Renal cortex interstitium (tissue), 15 donors: ENCODE measurements at places on chromosomes 5 and 9.

DNA sequence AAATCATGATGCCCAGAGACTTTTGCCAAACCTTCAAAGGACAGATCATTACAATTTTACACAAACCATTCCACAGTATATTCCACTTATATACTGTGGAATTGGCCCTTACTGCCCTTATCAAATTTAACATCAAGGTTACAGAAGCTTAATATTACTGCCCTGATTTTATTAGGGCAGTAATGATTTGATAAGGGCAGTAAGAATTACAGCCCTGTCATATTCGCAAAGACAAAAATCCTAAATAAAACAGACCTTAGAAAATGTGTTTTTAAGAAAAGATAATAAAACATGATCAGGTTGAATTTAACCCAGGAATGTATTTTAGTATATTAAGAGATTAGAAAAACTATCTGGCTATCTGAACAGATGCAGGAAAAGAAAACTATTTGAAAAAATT lies 7.7 kb upstream of the TMEM161B start:
- no peak for DNase-seq

- DNase-seq = no peak
Observed at GRCh38 chr9:93205045-93205768, 21.3 kb downstream of the WNK2 start.

GRCh38 chr5:93307557-93307956 lies 273.5 kb downstream of the NR2F1-AS1 start:
- DNase-seq = no peak

GRCh38 chr5:104001136-104001535 lies 438.5 kb upstream of the NUDT12 start:
- DNase-seq = no peak

DNA sequence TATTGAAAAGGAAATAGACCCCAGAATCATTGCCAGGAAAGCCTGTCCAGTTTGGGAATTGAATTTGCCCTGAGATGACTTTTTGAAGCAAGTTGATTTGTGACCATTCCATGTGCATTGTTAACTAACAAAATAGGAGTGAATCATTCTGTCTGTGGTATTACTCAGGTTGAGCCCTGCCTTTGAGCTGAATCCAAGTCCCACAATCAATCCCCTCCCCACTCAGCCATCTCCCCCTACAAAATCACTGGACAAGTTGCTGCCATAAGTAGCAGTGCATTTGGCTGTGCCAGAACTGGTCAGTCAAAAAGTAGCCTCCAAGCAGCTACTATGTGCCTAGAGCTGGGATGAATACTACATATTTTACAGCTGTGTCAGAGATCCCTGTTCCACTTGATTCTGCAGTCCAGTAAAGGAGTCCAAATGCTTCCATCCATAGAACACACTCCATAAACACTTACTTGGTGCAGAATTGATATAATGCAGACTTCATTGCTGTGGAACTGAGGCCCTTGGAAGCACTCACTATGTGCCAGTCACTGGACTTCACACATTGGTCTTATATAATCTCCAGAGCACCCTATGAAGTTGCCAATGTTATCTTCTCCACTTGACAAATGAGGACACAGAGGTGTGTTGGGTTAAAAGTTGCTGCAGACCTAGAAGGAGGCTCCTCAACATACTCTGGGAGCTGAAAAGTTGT lies 96.1 kb downstream of the ZNF462 start:
- DNase-seq = no peak

- DNase-seq = no peak
Observed at GRCh38 chr5:35857606-35858205, 1.0 kb downstream of the IL7R start.

DNA sequence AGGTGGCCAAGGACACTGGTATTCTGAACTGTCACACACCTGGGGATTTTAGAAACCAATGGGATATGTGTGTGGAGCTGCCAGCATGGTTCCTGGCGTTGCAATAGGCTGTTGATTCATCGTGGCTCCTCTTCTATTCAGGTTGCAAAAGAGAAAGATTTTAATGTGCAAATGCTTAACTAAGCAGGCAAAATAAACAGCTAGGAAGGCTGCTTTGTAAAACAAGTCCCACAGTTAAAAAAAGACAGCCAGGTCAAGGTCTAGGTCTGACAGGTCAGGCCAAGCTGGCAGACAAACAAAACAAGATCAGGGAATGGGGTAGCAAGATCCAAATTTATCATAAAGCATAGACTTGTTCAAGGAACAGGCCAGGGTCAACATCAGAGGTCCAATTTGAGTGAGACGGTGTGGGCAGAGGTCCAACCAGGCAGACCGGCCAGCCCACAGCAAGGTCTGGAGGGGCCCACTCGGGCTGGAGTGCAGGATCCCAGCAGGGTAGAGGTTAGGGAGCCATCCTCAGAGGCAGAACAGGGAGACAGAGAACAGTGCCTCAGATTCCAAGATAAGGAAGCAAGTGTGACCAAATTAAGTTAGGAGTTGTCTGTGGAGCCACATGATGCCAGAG lies 45.6 kb downstream of the SUB1 start:
- DNase-seq = no peak

- no peak for DNase-seq
Observed at GRCh38 chr5:172586125-172587060, 54.7 kb upstream of the NEURL1B start.

DNA sequence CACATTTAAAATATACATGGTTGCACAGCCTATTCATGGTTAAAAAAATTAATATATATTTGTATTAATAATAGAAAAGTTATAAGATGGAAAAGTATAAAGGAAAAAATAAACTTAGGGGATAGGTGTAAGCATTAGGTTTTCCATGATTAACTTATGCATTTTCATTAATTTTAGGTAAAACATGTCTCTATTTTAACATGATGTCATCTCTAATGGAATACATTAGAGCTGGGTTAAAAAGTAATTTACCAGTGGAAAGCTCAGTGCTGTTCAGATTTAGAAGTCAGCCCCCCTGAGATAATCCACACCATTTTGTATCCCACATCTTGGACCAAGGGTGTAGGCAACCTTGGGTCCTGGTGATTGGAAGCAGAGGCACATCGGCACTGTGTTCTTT lies 49.7 kb downstream of the SNX24 start:
- DNase-seq = no peak

- no peak for DNase-seq
Observed at GRCh38 chr5:102778478-102778877, 23.4 kb downstream of the PAM start.

DNA sequence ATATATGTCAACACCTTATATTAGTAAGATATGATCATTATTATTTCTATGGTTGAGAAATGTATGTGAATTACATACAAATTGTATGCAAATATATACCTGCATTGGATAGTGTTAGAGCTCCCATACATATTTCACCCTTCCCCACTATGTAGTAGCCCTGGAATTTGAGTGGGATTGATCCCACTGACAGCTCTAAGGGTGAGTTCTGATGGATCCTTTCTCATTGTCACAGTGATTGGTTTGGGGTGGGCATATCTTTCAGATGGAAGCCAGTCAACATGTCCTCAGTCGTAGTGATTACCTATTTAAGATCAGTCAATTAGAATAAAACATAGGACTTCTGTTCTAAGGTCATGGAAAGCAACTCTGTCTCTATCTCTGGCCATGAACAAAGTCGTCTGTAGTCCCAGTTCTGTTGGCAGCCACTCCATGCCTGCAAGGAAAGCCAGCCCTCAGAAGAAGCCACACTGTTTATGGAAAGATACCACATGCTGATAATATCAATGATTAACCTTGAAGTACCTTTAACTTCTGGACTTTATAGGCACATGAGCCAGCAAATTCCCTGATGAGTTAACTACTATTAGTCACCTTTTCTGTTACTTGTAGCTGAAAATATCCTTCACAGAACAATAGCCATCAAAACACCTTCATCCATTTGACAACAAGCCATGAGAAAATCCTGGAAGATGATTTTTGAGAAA lies 5.1 kb upstream of the CCDC192 start:
- DNase-seq = no peak

GRCh38 chr9:126838895-126839294 lies 21.5 kb upstream of the ZBTB34 start:
- no peak for DNase-seq

DNA sequence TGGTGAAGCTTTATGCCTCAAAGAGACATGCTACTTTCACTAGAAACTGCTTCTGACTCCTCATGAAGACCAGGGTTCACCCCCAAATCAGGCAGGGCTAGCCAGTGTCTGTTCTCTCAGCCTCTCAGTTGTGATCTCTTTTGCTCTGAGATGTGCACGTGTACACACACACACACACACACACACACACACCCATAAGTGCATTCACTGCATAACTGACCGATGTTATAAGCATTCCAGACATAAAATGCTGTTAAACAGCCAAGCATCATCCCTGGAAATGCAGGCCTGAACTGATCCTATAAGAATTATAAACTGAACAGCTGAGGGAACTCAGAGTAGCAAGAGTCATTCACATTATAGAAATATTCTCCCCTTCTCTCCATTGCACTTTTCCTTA lies 85.0 kb downstream of the FSTL4 start:
- DNase-seq = no peak

- no peak for DNase-seq
Observed at GRCh38 chr5:104412649-104413240, 850.2 kb upstream of the NUDT12 start.

DNA sequence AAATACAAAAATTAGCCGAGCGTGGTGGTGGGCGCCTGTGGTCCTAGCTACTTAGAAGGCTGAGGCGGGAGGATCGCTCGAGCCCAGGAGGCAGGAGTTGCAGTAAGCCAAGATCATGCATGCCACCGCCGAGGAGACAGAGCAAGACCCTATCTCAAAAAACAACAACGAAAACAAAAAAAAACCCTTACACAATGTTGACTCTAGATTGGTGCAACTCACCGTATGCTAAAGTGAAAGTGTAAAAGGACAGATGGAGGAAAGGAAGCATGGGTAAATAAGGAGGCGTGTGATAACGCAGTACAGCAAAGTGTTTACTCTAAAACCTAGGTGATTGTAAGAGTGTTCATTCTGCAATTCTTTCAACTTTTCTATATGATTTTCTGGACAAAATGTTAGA lies 15.9 kb upstream of the RUFY1 start:
- DNase-seq = no peak

- no peak for DNase-seq
Observed at GRCh38 chr5:159345861-159346260, 15.6 kb upstream of the IL12B start.

GRCh38 chr5:138033907-138034306 lies 1.0 kb upstream of the FAM13B start:
- DNase-seq = no peak

DNA sequence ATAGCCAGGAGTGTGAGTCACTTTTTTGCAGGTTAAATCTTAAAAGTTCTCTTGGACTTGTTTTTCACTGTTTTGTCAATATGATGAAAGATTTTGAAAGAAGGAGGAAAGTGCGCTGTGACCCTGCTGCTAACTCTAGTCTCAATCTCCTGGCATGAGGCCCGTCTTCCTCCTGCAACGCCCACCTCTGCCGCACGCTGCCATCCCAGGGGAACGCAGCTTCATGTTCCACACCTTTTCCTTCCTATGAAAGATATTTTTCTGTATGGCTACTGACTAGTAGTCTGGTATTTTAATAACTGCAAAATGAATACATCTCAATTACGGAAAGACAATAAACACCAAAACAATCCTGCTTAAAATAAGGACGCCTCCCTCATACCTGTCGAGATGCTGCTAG lies 8.3 kb downstream of the PPIC start:
- DNase-seq = no peak

DNA sequence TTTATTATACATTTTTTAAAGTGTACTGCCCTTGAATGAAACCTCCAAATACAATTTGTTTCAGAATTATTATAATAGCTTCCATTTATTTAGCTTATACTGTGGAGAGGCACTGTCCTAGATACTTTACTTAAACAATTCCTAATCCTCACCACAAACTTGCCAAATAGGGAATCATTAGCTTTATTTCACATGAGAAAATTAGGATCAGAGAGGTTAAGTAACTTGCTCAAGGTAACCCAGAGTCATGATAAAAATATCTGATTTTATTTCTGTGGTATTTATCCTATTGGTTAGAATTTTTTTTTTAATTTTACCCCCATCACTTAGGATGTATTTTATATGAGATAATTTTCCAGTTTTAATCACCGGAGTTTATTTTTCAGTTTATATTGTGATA lies 78.4 kb downstream of the ADGRV1 start:
- DNase-seq = no peak

DNA sequence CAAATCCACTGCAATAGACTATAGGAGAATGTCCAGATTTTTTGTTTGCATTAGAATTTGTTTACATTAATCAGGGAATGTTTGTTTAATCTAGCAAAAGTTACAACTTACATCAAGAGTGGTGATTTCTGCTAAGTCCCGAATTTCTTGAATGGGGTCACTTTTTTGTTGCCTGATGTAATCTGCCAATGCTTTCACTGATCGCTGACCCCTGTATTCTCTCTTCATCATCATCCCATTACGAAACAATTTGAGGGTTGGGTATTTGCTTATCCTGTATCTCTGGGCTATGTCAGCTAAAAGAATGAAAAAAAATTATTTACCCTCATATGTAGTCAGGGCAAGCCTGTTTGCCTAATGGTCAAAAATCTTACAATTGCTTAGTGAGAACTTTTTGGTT lies 76.9 kb downstream of the ERP44 start:
- DNase-seq = no peak

GRCh38 chr5:132132138-132132537 lies 58.5 kb downstream of the CSF2 start:
- no peak for DNase-seq

DNA sequence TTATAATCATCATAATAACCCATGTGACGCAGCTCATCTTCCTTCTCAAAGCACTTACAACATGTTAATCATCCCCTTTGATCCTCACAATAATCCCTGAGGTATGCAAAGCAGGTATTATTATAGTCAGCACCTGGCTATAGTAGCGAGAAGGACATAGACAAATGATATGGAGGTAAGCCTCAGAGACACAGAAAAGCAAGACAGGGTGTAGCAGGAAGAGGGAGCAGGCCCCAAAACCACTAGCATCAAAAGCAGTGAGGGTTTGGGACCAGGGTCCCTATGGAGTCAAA lies 139.2 kb upstream of the SLC30A5 start:
- DNase-seq = no peak

- no peak for DNase-seq
Observed at GRCh38 chr9:137670391-137671195, 51.8 kb downstream of the EHMT1 start.

DNA sequence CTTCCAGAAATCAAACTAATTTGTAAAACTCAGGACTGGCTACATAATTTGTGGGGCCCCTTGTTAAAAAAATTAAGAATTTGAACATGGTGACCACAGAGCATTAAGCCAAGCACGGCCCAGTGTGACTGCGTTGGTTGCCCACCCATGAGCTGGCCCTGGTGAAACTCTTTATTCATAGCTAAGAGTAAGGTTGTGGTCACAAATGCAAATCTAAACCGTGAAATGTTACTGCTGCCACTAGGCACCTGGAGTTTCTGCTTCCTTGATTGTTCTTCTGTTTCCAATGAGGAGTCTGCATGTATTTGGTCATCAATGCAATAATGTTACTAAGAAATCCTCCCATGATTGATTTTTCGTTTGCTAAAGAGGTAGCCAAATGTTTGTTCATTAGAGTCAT lies 4.2 kb downstream of the GCNT1 start:
- DNase-seq = no peak
